ENCODE measurements at places on chromosomes 13 and 19.

GRCh38 chr13:40346592-40346991, 319.8 kb downstream of the FOXO1 start:
- no peak for DNase-seq

GRCh38 chr19:29260477-29261317, 47.7 kb upstream of the UQCRFS1 start:
- DNase-seq = peak; percentile 51

- peak; percentile 55 for DNase-seq
Observed at GRCh38 chr13:20160306-20161274, at the start of gene GJA3. Gene GJA3 (minus strand): TSS chr13:20161052. CDS start chr13:20143288, 17,764 bp downstream.

DNA sequence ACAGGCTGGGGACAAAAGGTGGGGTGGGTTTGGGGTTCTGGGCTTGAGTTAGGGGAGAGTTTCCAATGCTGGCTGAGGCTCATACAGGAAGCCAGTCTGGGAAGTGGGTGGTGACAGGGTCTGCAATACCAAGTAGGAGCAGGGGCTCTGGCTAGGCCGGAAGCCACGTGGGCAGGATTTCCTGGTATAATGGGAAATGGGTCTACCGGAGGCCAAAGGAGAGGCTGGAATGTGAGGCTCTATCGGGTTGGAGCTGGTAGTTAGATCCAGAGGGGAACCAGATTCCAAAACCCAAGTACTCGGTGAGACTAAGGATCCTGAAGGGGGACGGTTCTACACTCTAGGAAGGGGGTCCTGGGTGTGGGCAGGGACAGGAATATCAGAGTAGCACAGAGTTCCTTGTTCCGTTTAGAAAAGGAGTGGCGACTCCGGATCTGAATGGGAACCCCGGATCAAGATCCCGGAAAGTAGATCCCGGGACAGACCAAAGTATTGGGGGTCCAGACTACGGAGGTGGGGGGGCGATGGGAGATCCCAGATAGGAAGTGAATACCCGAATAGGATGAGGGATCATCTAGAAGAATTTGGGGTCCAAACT, 802 bp downstream of the CDC37 start:
- DNase-seq = no peak

DNA sequence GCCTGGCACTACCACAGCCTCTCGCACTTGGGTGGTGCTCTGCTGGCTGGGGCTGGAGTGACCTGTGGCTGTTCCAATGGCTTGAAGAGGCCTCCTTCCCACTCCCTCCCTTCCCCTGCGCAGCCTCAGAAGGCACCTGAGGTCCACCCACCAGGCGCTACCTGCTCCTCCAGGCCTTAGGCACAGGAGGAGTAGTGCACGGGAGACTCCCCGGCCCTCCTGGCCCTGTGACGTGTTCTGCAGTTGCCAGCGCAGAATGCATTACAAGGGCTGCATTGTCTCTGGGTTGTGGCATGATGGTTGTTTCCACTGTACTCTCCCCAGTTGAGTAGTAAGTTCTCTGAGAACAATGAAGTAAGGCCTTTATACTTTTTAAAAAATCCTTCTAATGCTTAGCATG, 128.6 kb downstream of the TEX29 start:
- DNase-seq = no peak

GRCh38 chr19:31617010-31617585, 267.9 kb upstream of the TSHZ3 start:
- DNase-seq = no peak

- peak; percentile 82 for DNase-seq
Observed at GRCh38 chr19:10074153-10074552, 12.0 kb upstream of the SHFL start.
